WTC11 (cell line): ENCODE measurements at places on chromosomes 7 and 10.

DNA sequence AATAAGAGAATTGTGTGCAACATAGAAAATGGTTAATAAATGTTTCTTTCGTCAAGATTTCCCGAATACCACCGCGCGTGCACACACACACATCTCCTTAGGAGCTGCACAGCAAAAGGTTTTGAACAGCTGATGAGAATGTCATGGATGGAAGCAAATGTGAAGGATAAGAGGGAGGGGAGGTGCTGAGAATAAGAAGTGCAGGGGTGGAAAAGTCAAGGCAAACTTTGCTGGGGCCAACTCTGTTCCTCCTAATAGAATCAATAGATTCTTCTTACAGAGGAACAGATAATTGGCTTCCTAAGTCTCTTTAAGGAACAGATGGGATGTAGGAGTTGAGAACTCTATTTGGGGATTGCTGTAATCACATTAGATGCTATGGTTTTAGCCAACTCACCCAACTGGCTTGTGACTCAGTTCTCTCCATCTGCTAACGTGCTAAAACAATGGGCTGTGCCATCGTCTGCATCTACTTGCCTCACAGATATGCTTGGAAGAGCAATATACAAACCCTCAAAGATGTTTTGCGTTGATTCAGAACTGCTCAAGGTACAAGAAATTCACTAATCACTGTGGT, 408.2 kb upstream of the CELF2 start:
- H3K27ac ChIP-seq: no peak overlapping the region
- no peak overlapping the region for H3K4me3 ChIP-seq
- H3K36me3 ChIP-seq: no peaks in the 10 kb centered on the region
- no peak for DNase-seq
- H3K27me3 ChIP-seq: no peaks in the 10 kb centered on the region
- peaks cover 8% of the 10 kb centered on the region for H3K4me1 ChIP-seq

- no peak overlapping the region for H3K27ac ChIP-seq
- no peaks in the 10 kb centered on the region for H3K36me3 ChIP-seq
- H3K27me3 ChIP-seq: peaks cover 5% of the 10 kb centered on the region; the same call in 1 of the 2 replicates
- no peak overlapping the region for H3K4me3 ChIP-seq
These were observed 92.1 kb upstream of the FAM133B start for GRCh38 chr7:92682330-92682729.

- H3K27ac ChIP-seq: no peak overlapping the region
- peaks cover 4% of the 10 kb centered on the region; the same call in 1 of the 2 replicates for H3K36me3 ChIP-seq
- no peak for DNase-seq
- H3K4me1 ChIP-seq: peaks cover 6% of the 10 kb centered on the region
- no peak overlapping the region for H3K4me3 ChIP-seq
These were observed 22.4 kb upstream of the GDF10 start for GRCh38 chr10:47277352-47278151.

DNA sequence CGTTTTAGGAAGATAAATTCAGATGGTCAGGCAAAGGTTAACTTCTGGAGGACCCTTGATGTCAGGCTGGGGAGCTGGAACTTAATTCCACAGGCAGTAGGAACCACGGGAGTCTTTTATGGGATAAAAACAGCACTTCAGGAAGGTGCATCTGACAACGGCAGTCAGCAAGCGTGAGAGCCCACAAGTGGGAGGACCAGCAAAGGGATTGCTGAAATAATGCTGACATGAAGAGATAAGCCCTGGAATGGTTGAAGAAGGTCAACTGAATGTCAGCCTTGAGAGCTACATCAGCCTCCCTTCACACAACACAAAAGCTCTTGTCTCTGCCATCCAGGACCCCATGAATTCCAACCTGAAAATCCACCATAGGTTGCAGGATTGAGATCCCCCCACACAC, 138.8 kb downstream of the SORCS1 start:
- peaks cover 23% of the 10 kb centered on the region for H3K4me1 ChIP-seq
- H3K27me3 ChIP-seq: no peaks in the 10 kb centered on the region
- no peak overlapping the region for H3K27ac ChIP-seq
- no peak overlapping the region for H3K4me3 ChIP-seq
- H3K36me3 ChIP-seq: no peaks in the 10 kb centered on the region
- DNase-seq: no peak

DNA sequence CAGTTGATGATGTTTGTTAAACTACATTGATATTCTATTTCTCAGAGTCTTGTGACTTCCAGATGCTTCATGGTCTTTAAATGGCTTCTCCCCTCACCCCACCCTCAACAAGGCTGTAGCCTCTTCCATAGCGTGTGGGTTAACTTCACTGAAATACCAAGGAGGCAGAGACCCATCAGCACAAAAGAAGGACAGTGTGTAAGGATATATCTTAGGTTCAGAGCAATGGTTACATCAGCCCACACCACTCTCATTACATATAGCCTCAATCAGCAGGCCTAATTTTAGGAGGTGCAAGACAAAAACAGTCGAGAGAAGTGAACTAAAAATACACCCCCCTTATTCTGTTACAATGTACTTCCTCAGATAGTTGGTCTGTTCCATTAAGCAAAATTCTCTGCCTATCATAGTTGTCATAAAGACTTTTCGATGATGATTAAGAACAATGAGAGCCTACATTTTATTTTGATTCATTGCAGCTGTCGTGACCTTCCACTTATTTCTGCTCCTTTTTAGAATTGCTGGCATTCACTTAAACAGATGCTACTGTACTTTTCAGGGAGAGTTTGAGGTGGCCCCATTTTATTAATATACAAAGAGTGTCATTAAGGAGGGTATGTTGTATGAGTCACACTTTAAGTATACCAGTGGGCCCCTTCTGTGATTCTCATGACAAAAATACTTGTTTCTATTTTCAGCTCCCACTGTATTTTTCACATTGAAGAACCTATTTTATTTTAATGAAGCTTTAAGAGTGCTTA, 52.1 kb downstream of the WIPF3 start:
- peaks cover 35% of the 10 kb centered on the region for H3K4me1 ChIP-seq
- H3K36me3 ChIP-seq: no peaks in the 10 kb centered on the region
- no peak overlapping the region for H3K4me3 ChIP-seq
- no peak overlapping the region for H3K27ac ChIP-seq
- no peaks in the 10 kb centered on the region for H3K27me3 ChIP-seq

DNA sequence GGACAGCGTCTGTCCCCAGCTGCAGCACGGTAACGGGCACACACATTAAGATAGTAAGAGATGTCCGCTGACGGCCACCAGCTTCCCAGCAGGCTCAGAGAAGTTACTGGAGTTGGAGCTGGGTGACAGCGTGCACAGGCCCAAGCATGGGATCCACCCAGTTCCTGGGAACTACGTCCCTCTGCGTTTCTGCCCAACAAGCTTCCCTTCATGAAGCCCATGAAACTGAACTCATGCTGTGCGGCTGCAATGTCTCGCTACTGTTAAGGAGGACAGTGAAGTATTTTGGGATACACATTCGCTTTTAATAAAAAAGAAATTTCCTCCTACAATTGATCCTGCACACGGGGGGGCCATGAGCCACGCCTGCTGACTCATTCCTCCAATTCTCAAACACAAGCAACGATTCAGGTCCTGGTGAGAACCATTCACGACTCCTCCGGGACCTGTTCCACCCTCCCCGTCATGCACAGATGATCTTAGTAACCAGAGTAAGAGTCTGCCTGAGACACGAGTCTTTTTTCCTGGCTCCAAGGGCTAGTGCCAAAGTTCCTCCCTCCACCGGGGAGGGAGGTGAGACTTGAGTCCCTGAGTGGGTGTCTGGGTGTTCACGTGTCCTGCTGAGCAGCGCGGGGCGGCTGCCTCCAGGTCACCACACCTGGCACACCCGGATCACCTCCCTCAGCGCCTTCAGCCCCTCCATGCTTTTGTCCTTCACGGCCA, 2.6 kb downstream of the PSMG3 start:
- peak overlapping the region; percentile 82 for H3K27ac ChIP-seq
- H3K36me3 ChIP-seq: peaks cover 15% of the 10 kb centered on the region
- peaks cover 23% of the 10 kb centered on the region for H3K4me1 ChIP-seq
- H3K4me3 ChIP-seq: no peak overlapping the region; the same call in 1 of the 2 replicates

- no peak for DNase-seq
- H3K4me3 ChIP-seq: no peak overlapping the region
- H3K27ac ChIP-seq: no peak overlapping the region
- peaks cover 9% of the 10 kb centered on the region for H3K27me3 ChIP-seq
- H3K4me1 ChIP-seq: peaks cover 9% of the 10 kb centered on the region
These were observed 63.6 kb upstream of the INSIG1 start for GRCh38 chr7:155234158-155234492.

DNA sequence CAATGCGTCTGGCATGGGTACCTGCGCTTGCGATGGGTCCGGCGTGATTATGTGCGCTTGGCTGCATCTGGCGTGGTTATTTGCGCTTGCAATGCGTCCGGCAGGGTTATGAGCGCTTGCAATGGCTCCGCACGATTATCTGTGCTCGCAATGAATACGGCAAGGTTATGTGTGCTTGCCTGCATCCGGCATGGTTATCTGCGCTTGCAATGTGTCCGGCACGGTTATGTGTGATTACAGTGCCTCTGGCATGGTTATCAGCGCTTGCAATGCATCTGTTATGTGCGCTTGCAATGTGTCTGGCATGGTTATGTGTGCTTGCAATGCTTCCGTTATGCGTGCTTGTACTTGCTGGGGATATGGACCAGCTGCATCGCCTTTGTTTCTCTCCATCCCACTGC, 37.7 kb downstream of the RBAK start:
- DNase-seq: no peak
- H3K27me3 ChIP-seq: peaks cover 22% of the 10 kb centered on the region
- H3K4me3 ChIP-seq: no peak overlapping the region
- H3K27ac ChIP-seq: no peak overlapping the region
- no peaks in the 10 kb centered on the region for H3K4me1 ChIP-seq

GRCh38 chr7:42070068-42070467, 166.9 kb downstream of the GLI3 start:
- no peak for DNase-seq
- H3K36me3 ChIP-seq: no peaks in the 10 kb centered on the region
- peaks cover 85% of the 10 kb centered on the region for H3K4me1 ChIP-seq
- no peak overlapping the region for H3K27ac ChIP-seq

DNA sequence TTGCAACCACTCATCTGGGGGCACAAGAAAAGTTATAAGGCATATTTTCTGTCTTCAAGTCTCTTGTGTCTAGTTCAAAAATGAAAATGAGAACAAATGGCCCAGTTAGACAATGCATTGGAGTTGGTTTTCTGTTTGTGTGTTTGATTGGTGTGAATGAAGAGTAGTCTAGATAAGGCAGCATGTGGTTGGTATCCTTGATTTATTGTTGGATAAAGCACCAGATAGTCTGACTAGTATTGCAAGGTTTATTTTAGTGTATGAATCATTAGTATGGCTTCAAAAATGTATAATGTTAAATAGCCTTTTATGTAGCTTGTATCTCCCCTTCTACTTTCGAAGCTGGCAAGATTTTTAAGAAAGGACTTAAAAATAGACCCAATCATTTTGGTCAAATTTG, 237.3 kb downstream of the CDK14 start:
- H3K27me3 ChIP-seq: no peaks in the 10 kb centered on the region
- H3K4me3 ChIP-seq: no peak overlapping the region
- H3K4me1 ChIP-seq: peaks cover 11% of the 10 kb centered on the region
- H3K27ac ChIP-seq: no peak overlapping the region
- H3K36me3 ChIP-seq: peaks cover 44% of the 10 kb centered on the region

DNA sequence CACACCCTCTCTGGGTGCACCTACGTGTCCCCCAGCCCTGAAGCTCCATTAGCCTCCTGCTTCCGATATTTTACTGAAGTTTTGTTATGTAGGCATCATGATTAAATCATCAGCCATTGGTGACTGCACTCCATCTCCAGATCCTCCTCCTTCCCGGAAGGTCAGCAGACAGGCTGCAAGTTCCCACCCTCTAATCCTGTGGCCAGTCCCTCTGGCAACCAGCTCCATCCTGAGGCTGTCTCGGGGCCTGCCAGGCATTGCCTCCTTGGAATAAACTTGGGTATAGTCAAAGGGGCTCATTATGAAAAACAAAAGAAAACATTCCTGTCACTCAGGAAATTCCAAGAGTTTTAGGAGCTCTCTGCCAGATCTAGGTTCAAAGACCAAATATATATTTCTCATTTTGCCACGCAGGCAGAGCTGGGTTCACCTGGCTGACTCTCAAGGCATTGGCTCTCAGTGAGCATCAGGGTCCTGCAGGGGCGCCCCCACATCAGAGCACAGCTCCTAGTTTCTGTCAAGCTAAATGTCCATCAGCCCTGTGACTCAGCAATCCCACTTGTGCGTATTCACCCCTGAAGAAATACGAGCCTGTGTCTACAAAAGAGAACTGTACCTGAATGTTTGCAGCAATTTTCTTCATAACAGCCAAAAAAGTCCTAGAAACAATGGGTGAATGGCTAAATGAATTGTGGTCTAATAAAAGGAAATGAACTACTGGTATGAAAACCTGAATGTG, 27.4 kb upstream of the TMEM72 start:
- no peak for DNase-seq
- no peak overlapping the region for H3K4me3 ChIP-seq
- H3K27ac ChIP-seq: no peak overlapping the region
- H3K36me3 ChIP-seq: no peaks in the 10 kb centered on the region

- no peak for DNase-seq
- no peak overlapping the region for H3K4me3 ChIP-seq
- H3K27me3 ChIP-seq: no peaks in the 10 kb centered on the region
- H3K4me1 ChIP-seq: no peaks in the 10 kb centered on the region
- H3K27ac ChIP-seq: no peak overlapping the region
These were observed 409.2 kb upstream of the ZMIZ1 start for GRCh38 chr10:78659598-78659967.

GRCh38 chr7:15805891-15806290, 119.4 kb upstream of the MEOX2 start:
- DNase-seq: no peak
- H3K4me1 ChIP-seq: peaks cover 10% of the 10 kb centered on the region
- no peak overlapping the region for H3K27ac ChIP-seq
- no peak overlapping the region for H3K4me3 ChIP-seq

DNA sequence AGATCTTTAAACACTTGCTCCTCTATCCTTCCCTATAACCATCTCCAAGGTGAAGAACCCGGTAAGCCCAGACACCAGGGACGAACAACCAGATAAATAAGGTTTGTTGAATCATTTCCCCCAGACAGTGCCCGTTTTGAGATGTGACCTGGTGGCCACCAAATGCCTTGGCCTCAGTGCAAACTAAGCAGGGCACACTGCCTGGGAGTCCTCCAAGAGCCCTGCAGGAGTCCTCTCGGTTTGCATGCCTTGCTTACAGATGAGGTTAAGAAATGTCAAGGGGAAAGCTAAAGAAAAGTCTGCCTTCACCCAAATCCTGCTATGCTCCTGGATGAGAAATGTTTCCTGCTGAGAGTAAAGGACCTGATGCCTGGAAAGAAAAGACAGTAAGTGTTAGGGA, 31.6 kb downstream of the SLIT1 start:
- no peak overlapping the region for H3K27ac ChIP-seq
- H3K27me3 ChIP-seq: no peaks in the 10 kb centered on the region
- no peak overlapping the region for H3K4me3 ChIP-seq
- no peak for DNase-seq
- no peaks in the 10 kb centered on the region for H3K36me3 ChIP-seq

- H3K27ac ChIP-seq: no peak overlapping the region
- H3K4me3 ChIP-seq: no peak overlapping the region
- H3K4me1 ChIP-seq: peaks cover 11% of the 10 kb centered on the region
- no peak for DNase-seq
- peaks cover 11% of the 10 kb centered on the region for H3K36me3 ChIP-seq
These were observed 29.6 kb downstream of the CCDC172 start for GRCh38 chr10:116353817-116354216.
